CD4-positive, alpha-beta T cell treated with Interleukin-4 for 4 hours (primary cell): ENCODE measurements at places on chromosomes 16 and 17.

DNA sequence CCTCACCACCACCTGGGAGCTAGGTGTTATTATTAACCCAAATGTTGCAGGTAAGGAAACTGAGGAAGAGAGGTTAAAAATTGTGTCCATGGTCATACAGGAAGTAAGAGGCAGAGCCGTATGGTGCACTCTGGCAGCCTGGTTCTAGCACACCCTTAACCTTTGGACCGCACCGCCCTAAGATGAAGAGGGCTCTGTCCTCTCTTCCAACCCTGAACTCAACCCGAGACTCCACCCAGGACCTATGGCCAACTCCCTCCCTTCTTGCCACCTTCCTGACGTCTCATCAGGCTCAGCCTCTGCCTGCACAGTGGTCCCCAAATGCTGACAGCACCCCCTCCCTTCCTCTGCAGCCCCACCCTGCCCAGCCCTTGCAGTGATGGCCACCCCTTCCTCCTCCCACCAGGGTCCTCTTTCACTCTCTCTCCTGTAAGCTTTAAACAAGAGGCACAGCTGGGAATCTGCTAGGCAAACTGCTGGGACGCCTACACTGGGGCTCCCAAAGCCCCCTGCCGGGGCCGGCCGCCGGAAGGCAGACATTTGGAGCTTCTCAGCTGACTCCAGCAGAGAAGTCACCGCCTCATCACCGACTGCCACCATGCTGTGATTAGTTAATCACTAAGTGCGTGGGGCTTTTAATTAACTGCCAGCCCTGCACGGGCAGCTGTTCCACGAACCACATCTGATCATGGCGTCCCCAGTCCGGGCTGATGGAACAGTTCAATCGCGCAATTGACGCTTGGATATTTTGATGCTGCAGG, 16.7 kb upstream of the C16orf78 start:
- no peak for DNase-seq

- peak; percentile 93 for DNase-seq
Observed at GRCh38 chr16:4505356-4506147, 29.4 kb downstream of the HMOX2 start.

- DNase-seq: no peak
Observed at GRCh38 chr17:43953746-43954145, at the start of gene PYY. Gene PYY, minus strand, starts transcription at chr17:43953940. Its CDS starts 457 bp downstream, at chr17:43953483.

DNA sequence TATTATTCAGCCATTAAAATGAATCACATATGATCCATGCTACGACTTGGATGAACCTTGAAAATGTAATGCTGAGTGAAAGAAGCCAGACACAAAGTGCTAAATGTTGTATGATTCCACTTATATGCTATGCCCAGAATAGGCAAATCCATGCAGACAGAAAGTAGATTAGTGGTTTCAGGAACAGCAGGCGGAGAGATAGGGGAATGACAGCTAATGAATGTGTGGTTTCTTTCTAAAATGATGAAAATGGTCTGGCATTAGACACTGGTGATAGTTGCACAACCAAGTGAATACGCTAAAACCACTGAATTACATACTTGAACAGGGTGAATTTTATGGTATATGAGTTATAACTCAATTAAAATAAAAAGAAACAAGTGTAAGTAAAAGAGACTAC, 121.8 kb upstream of the NOG start:
- no peak for DNase-seq

- DNase-seq: no peak
Observed at GRCh38 chr16:10080051-10080772, 102.0 kb downstream of the GRIN2A start.
